ENCODE measurements at places on chromosomes 6 and 20.
A peak's percentile ranks its signal among the peaks of the same experiment; 100 is the strongest.

- no peak for DNase-seq
Measured at GRCh38 chr20:62405108-62405980, 1.7 kb downstream of the CABLES2 start.

GRCh38 chr6:41659935-41660334 is 21.7 kb downstream of the MDFI start:
- DNase-seq: no peak

GRCh38 chr20:17298171-17298570 is 71.3 kb downstream of the PCSK2 start:
- DNase-seq: no peak

GRCh38 chr6:165969184-165969583 is 198.5 kb downstream of the TBXT start:
- no peak for DNase-seq

DNA sequence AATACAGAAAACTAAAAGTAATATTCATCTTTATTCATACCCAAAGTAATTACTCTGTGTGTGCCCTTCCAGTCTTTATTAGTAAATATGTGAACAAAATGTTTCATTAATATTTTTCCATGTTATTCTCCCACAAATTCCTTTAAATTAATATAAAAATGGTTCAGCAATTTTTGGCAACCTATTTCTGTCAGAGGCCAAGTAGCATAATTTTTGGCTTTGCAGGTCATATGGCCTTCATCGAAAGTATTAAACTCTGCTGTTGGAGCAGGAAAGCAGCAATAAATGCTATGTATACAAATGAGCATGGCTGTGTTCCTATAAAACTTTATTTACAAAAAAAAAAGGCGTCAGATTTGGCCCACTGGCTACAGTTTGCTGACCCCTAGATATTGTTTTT is 16.1 kb downstream of the ZC2HC1B start:
- DNase-seq: no peak

GRCh38 chr6:134309983-134310605 is 7.8 kb downstream of the SGK1 start:
- DNase-seq: no peak

GRCh38 chr6:117771403-117771802 is 96.1 kb downstream of the NUS1 start:
- DNase-seq: no peak

GRCh38 chr20:57698116-57698866 is 11.5 kb downstream of the PMEPA1 start:
- peak; percentile 91 for DNase-seq

DNA sequence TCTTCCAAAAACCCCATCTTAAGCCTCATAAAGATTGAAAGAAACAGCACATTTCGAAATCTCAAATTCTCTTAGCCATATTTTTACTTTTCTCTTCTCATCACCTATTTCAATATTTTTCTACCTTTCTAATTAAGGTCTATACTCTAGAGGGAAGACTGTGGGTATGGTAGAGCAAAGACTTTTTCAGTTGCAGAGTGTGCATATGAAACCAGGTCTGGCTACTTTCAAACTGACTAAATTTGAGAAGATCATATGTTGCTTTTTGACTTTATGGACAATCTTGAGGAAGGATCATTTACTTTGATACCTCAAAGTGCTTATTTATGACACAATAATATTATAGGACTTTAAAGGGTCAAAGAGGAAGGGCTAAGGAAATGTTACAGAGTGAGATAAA is 20.7 kb downstream of the FILIP1 start:
- no peak for DNase-seq

DNA sequence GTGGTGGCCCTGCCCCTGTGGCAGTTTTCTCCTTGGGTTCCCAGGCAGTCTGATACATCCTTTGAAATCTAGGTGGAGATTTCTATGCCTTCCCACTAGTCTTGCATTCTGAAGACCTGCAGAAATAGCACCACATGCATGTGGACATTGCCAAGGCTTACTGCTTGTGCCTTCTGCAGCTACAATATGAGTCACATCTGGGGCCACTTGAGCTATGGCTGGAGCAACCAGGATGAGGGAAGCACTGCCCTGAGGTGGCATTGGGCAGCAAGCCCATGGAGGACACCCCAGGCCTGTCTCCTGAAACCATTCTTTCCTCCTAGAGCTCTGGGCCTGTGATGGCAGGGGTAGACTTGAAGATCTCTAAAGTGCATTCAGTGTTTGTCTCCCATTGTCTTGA is 15.7 kb upstream of the HLA-DQB2 start:
- no peak for DNase-seq

- DNase-seq: no peak
Measured at GRCh38 chr6:165559632-165560031, 103.4 kb downstream of the PDE10A start.

GRCh38 chr6:232982-233640 is 59.2 kb upstream of the DUSP22 start:
- no peak for DNase-seq

GRCh38 chr6:24667378-24667803 is 514 bp downstream of the ACOT13 start:
- DNase-seq: no peak

- no peak for DNase-seq
Measured at GRCh38 chr6:7996538-7997111, 67.6 kb downstream of the BLOC1S5 start.

GRCh38 chr6:41191569-41191968 is 9.4 kb downstream of the TREML2 start:
- DNase-seq: no peak

DNA sequence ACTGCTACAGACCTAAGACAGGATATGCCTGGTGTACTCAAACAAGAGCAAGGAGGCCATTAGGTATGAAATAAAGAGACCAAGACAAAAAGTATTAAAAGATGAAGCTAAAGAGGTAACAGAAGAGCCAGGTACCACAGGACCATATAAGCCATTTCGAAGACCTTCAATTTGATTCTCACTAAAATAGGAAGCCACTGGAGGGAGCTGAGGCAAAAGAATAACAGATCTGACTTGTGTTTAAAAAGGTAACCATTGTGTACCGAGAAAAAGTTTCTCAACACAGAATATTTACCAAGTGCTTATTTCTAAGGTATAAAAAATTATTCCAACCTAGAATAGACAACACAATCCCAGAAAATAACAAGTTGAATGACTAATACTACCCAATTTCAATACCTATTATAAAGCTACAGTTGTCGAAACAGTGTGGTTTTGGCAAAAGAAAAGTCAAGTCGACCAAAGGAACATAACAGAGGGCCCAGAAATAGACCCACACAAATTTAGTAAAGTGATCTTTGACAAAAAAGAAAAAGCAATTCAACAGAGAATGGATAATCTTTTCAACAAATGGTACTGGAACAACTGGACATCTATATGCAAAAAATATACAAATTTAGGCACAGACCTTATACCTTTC is 125.3 kb upstream of the DST start:
- no peak for DNase-seq

- DNase-seq: no peak
Measured at GRCh38 chr6:159676890-159677505, 16.0 kb downstream of the SOD2 start.

DNA sequence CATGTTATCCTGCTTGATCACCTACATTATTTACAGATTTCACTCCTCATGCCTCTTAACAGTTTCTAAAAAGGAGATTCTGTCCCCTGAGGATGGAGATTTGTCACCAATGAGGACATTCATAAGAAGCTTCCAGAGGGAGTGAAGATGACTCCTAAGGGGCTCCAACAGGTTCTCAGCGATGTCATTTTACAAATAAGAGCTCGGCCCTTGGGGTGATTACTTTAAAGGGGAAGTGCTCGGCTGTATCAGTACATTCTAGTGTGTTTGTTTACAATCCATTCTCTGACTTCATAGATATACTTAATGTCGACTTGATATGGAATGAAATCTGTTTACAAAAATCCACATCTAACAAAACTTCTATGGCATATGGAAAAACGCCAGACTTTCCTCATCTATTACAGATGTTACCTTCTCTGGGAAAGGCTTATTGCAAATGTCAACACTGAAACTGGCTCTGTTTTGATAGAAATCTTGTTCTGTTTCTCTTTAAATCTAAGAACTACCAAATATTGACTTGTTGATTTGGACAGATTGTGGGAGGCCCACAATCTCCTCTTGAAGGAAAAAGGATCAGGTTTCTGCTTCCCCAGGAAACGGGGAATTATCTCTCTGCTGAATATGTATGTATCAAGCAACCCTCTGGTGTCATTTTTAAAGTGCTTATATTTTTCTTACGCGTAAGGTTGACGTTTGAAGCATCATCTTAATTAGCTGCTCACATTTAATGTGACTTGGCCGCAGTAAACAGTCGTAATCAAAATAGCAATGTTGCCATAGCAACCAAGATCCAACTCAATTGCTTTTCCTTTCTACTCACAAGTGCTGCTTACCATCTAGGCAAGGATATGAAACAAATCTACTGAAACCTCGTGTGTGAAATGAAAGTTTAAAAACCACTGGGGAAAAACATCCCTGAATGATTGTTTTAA is 95.7 kb downstream of the SHLD1 start:
- no peak for DNase-seq

GRCh38 chr6:105898286-105898685 is 187.8 kb upstream of the PRDM1 start:
- DNase-seq: peak; percentile 49

- no peak for DNase-seq
Measured at GRCh38 chr6:72080260-72080941, 194.1 kb downstream of the RIMS1 start.

DNA sequence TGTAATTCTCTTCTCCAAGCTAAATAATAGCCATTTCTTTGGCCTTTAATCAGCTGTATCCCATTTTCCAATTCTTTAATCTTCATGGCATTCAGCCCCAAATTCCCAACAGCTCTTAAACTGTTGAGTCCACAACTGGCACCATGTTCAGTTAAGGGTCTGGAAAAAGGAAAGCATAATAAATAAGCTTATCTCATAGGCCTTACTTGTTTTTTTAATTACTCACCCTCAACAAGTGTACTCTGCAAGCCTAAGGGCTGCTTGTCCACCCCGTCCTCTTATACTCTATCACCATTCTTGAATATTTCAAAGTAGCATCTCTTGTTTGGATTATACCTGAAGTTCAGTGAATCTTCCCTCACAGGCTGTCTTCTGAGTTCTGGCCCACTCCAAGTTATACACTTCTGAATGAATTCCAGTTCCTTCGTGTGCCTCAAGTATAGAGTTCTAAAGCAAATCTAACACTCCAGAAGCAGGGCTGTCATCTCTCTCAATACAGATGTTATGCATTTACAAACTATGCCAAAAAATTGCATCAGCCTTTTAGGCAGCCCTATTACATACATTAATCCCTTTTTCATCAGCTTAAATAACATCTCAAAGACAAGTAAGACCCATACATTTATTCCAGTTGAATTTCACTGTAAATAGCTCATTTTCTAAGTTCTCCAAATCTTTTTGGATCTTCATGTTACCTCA is 98.7 kb downstream of the COL21A1 start:
- DNase-seq: no peak

GRCh38 chr6:129981598-129981997 is 36.8 kb upstream of the L3MBTL3 start:
- DNase-seq: no peak

DNA sequence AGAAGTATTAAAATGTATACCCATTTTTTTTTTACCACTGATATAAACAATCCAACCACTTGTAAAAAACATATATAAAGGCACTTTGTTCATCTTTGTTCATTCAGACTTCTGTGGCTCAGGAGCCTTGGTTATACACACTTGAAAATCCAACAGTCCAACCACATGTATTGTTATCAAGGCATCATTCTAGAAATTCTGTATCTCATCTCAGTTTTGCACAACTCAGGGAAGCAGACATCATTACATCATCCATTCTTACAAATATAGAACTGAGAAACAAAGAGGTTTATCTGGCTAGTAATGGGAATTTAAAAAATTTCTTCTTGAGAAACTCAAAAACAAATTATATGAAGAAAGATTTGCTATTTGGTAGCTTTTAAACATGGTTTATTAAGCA is 88.1 kb downstream of the HMGCLL1 start:
- DNase-seq: no peak

DNA sequence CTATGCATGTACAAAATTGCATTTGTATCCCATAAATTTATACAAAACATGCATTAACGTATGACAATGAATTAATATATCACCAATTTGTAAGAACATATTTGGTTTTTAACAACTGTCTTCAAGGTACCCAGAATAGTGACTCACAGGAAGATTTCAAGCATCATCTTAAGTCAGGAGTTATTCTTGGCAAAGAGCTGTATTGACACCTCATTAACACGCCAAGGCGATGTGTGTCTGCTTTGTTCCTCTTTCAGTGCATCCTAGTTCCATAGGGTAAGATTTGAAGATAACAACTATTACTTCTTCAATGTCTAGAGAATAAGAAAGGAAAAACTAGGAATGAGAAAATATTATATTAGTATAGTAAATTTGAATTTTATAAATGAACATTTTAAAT is 35.8 kb upstream of the TPD52L1 start:
- DNase-seq: no peak

- DNase-seq: no peak
Measured at GRCh38 chr20:59015411-59015810, 3.8 kb upstream of the TUBB1 start.

DNA sequence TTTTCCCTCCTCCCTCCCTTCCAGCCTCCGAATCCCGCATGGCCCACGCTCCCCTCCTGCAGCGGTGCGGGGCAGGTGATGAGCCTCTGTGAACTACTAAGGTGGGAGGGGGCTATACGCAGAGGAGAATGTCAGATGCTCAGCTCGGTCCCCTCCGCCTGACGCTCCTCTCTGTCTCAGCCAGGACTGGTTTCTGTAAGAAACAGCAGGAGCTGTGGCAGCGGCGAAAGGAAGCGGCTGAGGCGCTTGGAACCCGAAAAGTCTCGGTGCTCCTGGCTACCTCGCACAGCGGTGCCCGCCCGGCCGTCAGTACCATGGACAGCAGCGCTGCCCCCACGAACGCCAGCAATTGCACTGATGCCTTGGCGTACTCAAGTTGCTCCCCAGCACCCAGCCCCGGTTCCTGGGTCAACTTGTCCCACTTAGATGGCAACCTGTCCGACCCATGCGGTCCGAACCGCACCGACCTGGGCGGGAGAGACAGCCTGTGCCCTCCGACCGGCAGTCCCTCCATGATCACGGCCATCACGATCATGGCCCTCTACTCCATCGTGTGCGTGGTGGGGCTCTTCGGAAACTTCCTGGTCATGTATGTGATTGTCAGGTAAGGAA is at the start of gene OPRM1:
OPRM1 (plus strand) TSS at position 10 of the 612 bp plus-strand sequence; CDS start at position 315, 305 bp downstream.
- no peak for DNase-seq

DNA sequence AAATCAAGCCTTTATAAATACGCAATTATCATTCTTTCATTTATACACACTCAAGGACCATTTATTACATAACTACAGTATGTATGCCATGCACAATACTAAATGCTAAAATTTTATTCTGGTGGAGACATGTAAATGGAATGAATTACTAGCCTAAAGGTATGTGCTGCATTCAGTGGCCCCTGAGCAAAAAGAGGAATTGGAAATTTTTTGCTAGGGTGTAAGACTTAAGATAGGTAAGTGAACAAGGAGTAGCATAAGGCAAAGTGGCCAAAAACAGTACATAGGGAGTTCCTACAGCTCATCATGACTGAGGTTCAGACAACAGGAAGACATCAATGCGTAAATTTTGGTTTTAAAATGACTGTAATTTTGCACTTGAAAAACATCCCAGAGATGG is 2.3 kb upstream of the MTFR2 start:
- DNase-seq: no peak

All from GM04503 (cell line).